ENCODE measurements at places on chromosomes 6 and 20. TPM values are rescaled to one million over a fixed set of nuclear protein-coding genes. Genes with fewer than 3 reads are reported as not detected.

GRCh38 chr20:46826343-46826984, 68.2 kb upstream of the EYA2 start:
- H3K27me3 ChIP-seq: no peaks in the 10 kb centered on the region
- peak; percentile 51 for DNase-seq
- no peak overlapping the region for H3K27ac ChIP-seq
- H3K4me1 ChIP-seq: peaks cover 5% of the 10 kb centered on the region
- no peaks in the 10 kb centered on the region for H3K36me3 ChIP-seq
- H3K4me3 ChIP-seq: no peak overlapping the region

GRCh38 chr6:56744528-56744927, 101.8 kb upstream of the DST start:
- H3K4me1 ChIP-seq: peaks cover 85% of the 10 kb centered on the region
- no peaks in the 10 kb centered on the region for H3K27me3 ChIP-seq
- 0 out of 2 replicates have a peak overlapping the region, but pooled peaks have one; percentile 9 for H3K27ac ChIP-seq
- H3K4me3 ChIP-seq: no peak overlapping the region
- H3K36me3 ChIP-seq: no peaks in the 10 kb centered on the region

DNA sequence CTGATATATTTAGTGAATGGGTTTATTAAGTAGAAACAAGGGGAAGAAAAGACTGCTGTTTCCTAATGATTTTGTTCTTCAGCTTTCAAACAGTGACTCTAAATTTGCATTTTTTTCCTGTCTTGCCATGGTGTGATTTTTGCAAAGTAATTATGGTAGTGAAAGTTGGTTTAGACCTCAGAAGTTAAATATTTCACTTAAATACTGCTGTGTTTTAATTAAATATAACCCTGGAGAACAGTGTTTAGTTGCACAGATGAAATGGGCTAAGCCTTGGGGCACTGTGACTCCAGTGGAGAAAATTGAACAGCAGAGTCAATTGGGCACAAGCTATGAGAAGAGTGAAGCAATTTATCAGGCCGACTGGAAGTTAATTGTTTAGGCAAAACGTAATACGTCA, 111.1 kb upstream of the MCHR2 start:
- peaks cover 12% of the 10 kb centered on the region for H3K4me1 ChIP-seq
- H3K36me3 ChIP-seq: no peaks in the 10 kb centered on the region
- no peak for DNase-seq
- H3K27ac ChIP-seq: no peak overlapping the region
- H3K27me3 ChIP-seq: no peaks in the 10 kb centered on the region
- no peak overlapping the region for H3K4me3 ChIP-seq

DNA sequence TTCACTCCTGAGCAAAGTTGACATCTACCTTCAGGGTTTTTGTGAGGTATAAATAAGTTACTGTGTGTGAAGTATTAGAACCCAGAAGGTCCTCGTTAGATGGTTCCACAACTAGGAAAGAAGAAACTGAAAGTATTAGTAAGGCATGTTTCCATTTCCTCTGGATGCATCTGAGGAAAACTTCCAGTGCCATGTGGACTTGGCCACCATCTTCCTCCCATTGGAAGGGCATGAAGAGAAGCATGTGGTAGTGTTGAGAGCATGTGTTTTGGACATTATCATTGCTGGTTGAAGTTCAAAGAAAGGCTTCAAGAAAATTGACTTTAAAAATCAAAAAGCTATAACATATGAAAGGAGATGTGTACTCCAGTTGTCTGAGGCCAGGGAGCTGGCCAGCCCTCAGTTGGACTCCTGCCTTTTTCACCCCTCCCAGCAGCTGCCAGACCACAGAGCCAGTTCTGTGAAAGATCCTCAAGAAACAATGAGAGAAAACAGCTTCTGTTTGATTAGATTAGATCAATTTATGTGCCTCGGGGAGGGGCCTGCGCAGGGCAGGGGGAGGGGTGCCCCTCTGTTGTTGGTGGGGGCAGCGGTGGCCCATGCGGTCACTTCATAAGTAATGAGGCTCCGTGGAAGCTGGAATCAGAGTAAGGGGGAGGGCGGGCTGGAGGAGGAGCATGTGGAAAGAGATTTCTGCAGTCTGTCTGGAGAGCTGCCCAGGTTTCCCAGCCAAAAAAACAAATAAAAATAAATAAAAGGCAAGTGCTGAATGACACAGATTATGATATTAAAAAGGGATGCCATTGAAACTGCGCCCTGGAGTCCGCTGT, 154.0 kb downstream of the JARID2 start:
- no peaks in the 10 kb centered on the region for H3K36me3 ChIP-seq
- H3K4me3 ChIP-seq: peak overlapping the region; percentile 61
- no peaks in the 10 kb centered on the region for H3K27me3 ChIP-seq
- DNase-seq: peak; percentile 78
- peaks cover 34% of the 10 kb centered on the region for H3K4me1 ChIP-seq
- peak overlapping the region; percentile 17 for H3K27ac ChIP-seq

- H3K27ac ChIP-seq: no peak overlapping the region
- no peaks in the 10 kb centered on the region for H3K27me3 ChIP-seq
- DNase-seq: no peak
- no peaks in the 10 kb centered on the region for H3K36me3 ChIP-seq
- H3K4me3 ChIP-seq: no peak overlapping the region
- peaks cover 18% of the 10 kb centered on the region for H3K4me1 ChIP-seq
Measured at GRCh38 chr6:16633465-16633864, 127.8 kb downstream of the ATXN1 start.

DNA sequence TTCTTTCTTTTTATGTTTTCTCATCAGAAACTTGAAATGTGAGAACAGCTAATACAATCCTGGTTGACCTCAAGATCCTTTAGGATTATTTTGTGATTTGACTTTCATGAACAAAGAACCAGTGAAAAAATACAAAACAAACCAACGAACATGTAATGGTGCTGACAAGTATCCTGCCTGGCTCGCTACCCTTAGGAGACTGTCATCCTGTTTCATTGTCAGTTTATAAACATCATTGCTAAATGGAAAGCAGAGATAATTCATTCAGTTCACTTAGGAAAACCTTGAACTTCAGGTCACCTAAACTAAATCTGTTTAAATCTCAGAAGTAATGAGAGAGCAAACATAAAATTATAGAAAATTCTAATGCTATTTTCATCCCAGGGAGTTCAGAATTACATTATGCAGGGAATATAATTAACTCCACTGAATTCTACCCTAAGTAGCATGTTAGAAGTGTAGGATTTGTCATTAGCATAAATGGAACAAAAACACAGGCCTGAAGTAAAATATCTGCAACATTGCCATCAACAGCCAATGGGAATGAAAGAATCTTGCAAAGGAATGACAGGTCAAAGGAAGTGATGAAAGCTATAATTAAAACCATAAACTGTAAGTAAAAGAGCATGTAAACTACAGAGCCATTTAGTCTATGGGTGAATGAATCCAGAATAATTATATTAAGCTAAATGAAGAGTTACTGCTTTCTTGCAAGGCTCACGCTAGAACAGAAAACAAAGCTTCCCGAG, 401.2 kb upstream of the MANEA start:
- no peak overlapping the region for H3K4me3 ChIP-seq
- H3K4me1 ChIP-seq: no peaks in the 10 kb centered on the region
- no peak for DNase-seq

DNA sequence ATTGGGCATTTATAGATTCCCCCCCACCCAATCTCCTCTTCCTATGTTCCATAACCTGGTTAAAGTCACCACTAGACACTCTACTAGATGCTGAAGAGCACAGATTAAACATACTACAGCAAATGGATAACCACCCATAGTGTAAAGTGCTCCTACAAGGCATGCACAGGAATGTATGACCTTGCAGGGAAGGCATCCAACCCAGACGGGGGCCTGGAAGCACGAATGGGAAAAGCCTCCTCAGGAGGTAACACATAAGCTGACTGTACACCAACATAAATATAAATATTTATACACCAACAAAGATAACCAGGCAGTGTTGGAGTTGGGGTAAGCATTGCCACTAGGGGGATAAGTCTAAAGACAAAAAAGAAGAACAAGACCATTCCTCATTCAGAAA, 691.7 kb downstream of the GRIK2 start:
- no peaks in the 10 kb centered on the region for H3K27me3 ChIP-seq
- H3K27ac ChIP-seq: no peak overlapping the region
- no peak overlapping the region for H3K4me3 ChIP-seq

DNA sequence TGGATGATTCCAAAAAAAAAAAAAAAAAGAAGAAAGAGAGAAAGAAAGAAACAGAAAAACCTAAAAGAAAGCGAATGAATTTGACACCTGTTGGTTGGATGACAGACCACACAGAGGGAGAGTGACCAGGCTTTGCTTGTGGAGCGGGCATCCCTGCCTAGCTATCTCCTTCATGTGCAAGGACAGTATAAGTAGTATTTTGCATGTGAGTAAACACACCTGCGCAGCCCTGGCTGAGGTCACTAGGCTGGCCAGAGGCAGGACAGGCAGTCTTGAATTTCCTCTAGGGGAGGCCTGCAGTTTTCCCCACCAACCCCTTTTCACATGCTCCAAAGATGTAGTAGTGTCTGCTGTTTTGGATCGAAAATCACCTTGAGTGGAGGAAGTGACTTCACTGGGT, 126.4 kb downstream of the CCDC170 start:
- no peaks in the 10 kb centered on the region for H3K36me3 ChIP-seq
- no peak for DNase-seq
- H3K4me3 ChIP-seq: no peak overlapping the region
- H3K4me1 ChIP-seq: no peaks in the 10 kb centered on the region
- H3K27ac ChIP-seq: no peak overlapping the region

SLC22A1 gene
- total RNA-seq: not detected

ECT2L gene
- total RNA-seq: not detected

BTBD3 gene
- total RNA-seq: 33.8 TPM

Data from GM23248 (cell line).